Hypothalamus (tissue), 51 donors: ENCODE measurements at places on chromosomes 13 and 19.

DNA sequence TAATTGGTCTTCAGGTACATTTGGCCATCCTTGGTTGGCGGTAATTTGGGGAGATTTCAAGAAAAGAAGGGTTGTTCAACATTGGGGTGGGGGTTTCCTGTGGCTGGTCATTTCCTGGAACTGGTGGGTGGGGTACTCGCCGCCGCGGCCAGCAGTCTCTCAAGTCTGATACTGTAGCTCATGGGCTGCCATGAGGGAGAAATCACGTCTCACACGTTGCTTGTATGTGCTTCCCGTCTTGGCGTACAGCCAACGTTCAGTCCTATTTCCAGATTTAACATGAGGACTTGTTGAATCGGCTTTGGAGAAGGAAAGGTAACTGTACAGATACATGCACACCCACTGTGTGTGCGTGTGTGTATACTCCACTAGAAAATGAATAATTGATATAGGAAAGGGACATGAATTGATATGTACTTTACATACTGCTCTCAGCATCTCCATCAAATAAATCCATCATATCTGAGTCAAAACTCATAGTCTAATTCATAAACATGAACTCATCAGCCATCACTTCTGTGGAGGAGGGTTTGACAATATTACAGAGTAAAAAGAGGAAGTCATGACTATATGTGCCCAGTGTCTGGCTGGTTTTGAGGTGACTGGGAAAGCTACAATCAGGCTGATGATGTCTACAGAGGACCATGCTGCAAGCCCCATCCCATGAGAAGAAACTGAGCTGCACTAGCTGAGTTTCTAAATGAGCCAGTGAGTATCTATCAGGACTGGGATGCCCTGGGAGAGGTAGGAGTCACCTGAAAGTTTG lies 418.1 kb downstream of the TSHZ3 start:
- no peak for DNase-seq

GRCh38 chr13:45295536-45295935 lies 45.4 kb downstream of the TPT1 start:
- DNase-seq, result no peak

DNA sequence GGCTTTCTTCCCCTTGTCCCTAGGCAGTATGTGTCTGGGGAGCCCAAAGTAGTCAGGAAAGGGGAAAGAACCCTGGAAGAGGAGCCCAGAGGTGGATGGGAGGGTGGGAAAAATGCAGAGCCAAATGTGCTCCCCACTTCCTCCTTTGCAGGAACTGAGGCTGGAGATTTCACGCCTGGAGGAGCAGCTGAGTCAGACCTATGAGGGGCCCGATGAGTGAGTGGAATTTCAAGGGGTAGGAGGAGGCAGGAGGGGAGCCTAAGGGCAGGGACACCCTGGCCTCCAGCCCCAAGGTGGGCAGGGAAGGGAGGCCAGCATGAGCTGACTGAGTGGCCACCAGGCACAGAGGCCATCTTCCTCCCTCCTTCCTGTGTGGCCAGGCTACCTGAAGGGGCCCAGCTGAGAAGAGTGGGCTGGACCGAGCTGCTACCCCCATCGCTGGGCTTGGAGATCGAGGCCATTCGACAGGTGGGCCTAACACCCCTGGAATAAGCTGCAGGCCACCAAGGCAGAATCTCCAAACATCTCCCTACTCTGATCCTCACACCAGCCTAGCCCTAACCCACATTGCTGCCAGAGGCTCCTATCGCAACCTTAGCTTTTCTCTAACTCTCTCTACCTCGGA lies 14.3 kb downstream of the PTH2 start:
- no peak for DNase-seq

- no peak for DNase-seq
Measured at GRCh38 chr13:95231393-95231792, 69.9 kb downstream of the ABCC4 start.

DNA sequence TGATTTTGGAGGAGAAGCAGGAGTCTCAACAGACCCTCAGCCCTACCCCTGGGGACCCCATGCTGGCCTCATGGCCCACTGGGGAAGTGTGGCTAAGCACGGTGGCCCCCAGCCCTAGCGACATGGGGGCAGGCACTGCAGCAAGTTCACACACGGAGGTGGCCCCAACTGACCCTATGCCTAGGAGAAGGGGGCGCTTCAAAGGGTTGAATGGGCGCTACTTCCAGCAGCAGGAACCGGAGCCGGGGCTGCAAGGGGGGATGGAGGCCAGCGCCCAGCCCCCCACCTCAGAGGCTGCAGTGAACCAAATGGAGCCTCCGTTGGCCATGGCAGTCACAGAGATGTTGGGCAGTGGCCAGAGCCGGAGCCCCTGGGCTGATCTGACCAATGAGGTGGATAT lies 14.9 kb downstream of the NCAN start:
- no peak for DNase-seq

GRCh38 chr19:982567-983170 lies 1.5 kb upstream of the WDR18 start:
- DNase-seq, result peak; percentile 56

- DNase-seq, result no peak
Measured at GRCh38 chr13:32019612-32020233, 11.9 kb upstream of the FRY start.

GRCh38 chr13:49841964-49842363 lies 49.5 kb upstream of the KPNA3 start:
- no peak for DNase-seq

DNA sequence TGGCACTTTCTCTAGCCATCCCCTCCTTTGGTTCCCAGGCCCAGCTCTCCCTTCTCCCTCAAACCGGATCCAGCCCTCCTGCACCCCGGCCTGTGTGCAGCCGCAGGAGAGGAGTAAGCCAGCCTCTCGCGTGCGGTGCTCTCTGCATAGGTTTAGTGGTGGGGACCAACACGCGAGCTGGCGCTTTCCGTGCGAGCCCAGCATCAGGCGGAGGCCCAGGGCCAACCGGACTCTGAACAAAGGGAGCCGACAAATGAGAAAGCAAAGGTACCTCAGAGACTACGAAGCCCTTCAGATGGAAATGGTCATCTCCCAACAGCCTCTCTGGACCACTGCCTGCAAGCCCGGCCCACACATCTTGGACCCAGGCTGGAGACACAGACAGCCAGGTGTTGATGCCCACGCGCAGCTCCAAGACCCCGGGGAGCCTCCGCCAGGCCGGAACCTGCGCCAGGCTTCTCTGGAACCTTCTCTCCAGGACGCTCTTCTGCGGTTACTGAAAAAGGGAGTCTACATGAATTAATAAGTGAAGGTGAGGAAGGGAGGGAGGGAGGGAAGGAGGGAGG lies 16.5 kb upstream of the LATS2 start:
- no peak for DNase-seq

GRCh38 chr13:65339241-65339640 lies 1890.9 kb downstream of the PCDH9 start:
- no peak for DNase-seq

DNA sequence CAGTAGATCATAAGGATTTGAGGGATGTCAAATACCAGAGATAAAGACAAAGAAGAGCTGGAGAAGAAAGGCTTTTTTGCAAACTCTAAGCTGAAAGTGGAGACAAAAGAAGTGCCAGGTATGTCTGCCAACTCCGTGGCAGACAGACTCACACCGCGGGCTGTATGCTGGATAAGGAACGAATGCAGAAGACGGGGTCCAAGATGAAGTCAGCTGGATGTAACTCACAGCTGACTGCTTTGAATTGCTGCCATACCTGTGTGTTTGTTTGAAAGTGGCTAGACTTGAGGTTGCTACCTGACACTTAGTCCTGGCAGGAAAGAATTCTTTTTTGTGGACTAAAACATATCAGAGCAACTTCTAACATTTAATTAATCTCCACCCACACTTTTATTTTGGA lies 398.8 kb downstream of the DLEU7 start:
- no peak for DNase-seq

DNA sequence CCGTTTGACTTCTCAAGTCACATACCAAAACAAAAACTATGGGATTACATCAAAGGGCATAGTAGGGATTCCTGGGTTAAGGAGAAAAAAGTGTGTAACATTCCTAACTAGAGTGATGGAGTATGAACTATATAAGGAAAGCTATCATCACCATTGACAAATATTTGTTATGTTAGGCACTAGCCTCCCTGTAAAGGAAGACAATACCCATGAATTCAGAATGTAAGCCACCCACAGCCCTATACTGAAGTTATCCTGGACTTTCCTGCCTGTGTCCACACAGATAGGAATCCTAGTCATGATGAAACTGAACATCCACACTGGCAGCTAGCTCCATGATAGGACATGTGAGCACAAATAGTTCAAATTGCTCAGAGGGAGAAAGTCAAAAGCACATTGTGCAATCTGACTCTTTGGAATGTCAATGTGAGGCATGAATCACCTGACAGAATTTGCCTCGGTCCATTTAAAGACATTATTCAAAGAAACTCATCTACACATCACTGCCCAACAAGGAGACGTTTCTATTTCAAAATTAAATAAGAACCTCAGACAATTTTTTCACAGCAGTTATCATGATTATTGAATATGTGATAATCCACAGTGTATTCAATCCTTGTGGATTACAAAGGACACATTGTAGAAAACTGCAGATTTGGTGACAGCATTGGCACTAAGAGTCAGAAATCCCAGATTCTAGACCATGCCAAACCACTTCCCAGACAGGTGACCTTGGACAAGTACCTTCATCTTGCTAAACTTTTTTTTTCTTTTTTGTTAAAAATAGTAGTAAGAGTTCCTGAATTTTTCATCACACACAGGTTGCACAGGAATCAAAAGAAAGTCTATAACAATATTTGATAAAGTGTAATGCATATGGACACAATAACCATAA lies 529.3 kb downstream of the IRS2 start:
- DNase-seq, result no peak

GRCh38 chr13:41985788-41986508 lies 25.0 kb upstream of the VWA8 start:
- DNase-seq, result no peak

- DNase-seq, result no peak
Measured at GRCh38 chr19:36013280-36014011, 567 bp downstream of the ALKBH6 start.

- DNase-seq, result no peak
Measured at GRCh38 chr19:28475525-28475924, 737.4 kb downstream of the UQCRFS1 start.

DNA sequence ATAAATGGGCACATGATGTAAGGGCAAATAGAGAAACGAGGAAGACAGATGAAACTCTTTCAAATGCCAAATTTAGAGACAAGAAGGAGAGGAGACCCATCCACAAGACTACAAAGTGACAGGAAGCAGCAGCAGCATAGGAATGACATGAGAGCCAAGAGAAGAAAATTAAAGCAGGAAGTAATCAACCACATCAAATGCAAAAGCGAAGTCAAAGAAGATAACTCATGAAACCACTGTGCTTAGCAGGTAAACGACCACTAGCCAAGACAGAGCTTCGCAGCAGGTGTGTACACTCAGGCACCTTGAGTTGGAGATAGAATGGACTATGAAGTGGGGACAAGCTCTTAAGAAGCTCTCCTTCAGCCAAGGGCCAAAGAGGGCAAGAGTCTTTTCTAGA lies 64.1 kb downstream of the KLF12 start:
- DNase-seq, result no peak
